Naive thymus-derived CD4-positive, alpha-beta T cell (primary cell): ENCODE measurements at places on chromosomes 16 and 17.

DNA sequence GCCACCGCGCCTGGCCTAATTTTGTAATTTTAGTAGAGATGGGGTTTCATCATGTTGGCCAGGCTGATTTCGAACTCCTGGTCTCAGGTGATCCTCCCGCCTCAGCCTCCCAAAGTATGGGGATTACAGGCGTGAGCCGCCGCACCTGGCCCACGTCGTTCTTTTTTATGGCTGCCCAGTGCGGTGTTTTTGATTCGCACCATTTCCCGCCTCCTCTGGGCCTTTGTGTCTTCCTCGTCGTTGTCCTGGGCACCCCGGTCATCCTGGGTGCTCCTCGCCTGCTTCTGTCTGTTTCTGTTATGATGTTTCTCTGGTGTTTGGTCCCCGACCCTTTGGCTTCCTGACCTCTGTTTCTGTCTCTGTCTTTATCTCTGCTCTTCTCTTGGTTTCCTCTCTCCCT is 15.0 kb downstream of the CBX4 start:
- no peak overlapping the region for H3K4me3 ChIP-seq
- no peak for DNase-seq
- H3K27ac ChIP-seq: no peak overlapping the region

- no peak overlapping the region for H3K4me3 ChIP-seq
- H3K4me1 ChIP-seq: no peaks in the 10 kb centered on the region
- H3K27ac ChIP-seq: no peak overlapping the region
- H3K27me3 ChIP-seq: no peaks in the 10 kb centered on the region
- DNase-seq: no peak
Measured at GRCh38 chr17:302300-302698, 50.3 kb downstream of the RPH3AL start.

DNA sequence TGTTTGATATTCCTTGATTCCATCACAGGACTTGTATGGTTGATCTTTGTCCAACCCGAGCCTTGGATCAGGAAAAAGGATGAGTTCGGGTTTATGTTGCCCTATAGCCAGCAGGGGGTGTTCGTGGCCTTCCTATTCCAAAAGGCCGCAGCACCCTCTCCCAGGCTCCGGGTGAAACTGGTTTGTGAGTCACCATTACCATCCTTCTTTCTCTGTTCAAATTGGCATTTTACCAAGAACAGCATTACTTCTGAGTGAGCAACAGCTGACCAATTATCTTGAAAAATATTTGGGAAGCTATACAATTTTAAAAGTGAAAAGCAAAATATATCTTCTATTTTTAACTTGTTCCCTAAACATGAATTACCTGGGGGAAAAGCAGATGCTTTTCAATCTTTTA is 24.3 kb upstream of the KRT20 start:
- no peak overlapping the region for H3K4me3 ChIP-seq
- peak; percentile 44 for DNase-seq
- no peaks in the 10 kb centered on the region for H3K36me3 ChIP-seq
- no peak overlapping the region for H3K27ac ChIP-seq
- peaks cover 5% of the 10 kb centered on the region for H3K27me3 ChIP-seq

DNA sequence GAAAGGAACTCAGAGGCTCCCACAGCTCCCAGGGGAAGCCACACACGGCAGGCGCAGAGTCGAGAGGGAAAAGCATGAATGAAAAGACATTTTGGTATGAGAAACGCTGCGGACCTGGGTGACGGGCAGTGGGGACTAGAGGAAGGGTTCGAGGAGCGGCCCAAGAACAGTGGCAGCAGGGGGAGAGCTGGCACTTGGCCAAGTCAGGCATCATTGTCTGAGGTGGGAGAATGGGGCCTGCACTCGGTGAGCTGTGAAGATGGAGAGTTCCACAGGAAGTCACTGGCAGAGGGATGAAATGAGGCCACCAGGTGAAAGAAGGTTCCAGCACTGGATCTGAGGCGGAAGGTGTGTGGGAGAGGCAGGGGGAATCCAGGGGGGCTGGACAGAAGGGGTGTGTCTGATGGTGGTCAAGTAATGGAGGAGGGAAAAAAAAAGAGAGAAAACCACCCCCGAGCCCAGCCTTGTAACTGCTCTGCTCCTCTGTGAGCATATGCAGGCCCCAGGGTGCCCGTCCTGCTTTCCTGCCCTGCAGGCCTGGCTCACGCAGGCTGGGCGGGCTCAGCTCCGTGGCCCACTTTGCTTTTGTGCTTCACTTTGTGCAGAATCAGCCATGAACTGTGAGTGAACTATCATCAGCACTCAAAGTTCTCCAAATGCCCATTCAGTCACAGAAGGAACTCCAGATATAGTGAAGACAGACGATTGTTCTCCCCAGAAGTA is 31.8 kb downstream of the TMEM204 start:
- no peak overlapping the region for H3K4me3 ChIP-seq
- H3K4me1 ChIP-seq: peaks cover 5% of the 10 kb centered on the region
- H3K27me3 ChIP-seq: no peaks in the 10 kb centered on the region
- no peak for DNase-seq
- no peaks in the 10 kb centered on the region for H3K36me3 ChIP-seq

GRCh38 chr17:50872710-50873424 is 6.7 kb upstream of the TOB1 start:
- peaks cover 6% of the 10 kb centered on the region for H3K27me3 ChIP-seq
- no peak for DNase-seq
- H3K27ac ChIP-seq: peak overlapping the region; percentile 3
- H3K36me3 ChIP-seq: no peaks in the 10 kb centered on the region
- H3K4me1 ChIP-seq: peaks cover 28% of the 10 kb centered on the region

- no peaks in the 10 kb centered on the region for H3K27me3 ChIP-seq
- DNase-seq: no peak
- no peaks in the 10 kb centered on the region for H3K36me3 ChIP-seq
- peaks cover 10% of the 10 kb centered on the region for H3K4me1 ChIP-seq
- H3K4me3 ChIP-seq: no peak overlapping the region
Measured at GRCh38 chr17:50513495-50513894, 5.3 kb downstream of the MYCBPAP start.

DNA sequence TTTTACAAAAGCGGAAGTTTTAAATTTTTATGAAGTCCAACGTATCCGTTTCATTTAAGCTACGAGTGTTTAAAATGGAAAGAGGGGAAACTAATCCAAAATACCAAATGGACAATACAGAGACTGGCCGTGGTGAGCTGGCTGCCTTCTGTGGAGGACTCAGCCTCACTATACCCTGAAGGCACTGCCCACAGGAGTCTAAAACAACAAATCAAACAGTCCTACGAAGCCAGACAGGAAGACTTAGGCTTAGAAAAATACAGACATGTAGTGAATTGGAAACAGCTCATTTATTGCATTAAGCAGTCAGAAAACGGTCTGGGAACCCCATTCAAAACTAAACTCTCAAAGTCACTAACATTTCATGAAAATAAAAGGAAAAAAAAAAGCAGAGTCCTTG is 75.1 kb downstream of the CYTH1 start:
- H3K27ac ChIP-seq: peak overlapping the region; percentile 30
- H3K4me3 ChIP-seq: no peak overlapping the region
- H3K36me3 ChIP-seq: peaks cover 28% of the 10 kb centered on the region
- H3K27me3 ChIP-seq: no peaks in the 10 kb centered on the region
- peaks cover 33% of the 10 kb centered on the region for H3K4me1 ChIP-seq
- no peak for DNase-seq

DNA sequence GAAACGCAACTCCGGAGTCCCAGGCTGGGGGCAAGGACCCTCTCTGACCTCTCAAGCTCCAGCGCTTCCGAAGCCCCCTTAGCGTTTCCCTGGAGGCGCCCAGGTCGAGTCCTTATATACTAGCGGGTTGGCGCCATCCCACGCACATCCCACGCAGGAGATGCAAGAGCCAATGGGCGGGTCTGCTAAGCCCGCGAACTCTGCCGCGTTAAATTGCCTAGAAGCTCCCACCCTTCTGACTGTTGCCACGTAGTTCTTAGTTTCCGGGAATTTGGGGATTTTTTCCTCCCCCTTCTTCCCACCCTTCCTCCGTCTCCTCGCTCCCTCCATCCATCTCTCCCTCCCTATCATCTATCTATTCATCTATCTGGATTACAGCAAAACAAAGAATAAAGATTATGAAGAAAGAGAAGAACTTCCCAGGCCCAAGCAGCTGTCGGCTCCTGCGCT is at the start of gene SLFN11:
Gene SLFN11 (minus strand): TSS at position 88 of the 450 bp plus-strand sequence. CDS start 9,814 bp downstream, outside the sequence.
- H3K4me1 ChIP-seq: peaks cover 13% of the 10 kb centered on the region
- DNase-seq: peak; percentile 84

DNA sequence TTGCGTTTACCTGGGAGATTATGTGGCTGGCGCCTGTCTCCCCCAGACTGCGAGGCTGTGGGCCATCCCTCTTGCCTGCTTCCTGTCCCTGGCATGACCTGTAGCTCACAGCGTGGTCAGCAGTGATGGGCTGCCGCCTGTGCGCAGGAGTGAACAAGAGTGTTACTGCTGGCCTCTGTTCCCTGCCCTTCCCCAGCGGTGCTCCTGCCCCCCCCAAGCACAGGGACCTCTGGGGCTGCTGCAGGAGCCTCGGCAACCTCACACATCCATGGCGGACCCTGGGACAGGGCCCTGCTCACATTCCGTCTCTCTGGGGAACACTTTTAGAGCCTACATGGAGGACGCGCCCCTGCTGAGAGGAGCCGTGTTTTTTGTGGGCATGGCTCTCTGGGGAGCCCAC is 10.6 kb downstream of the TSC2 start:
- no peak overlapping the region for H3K4me3 ChIP-seq
- H3K4me1 ChIP-seq: no peaks in the 10 kb centered on the region
- H3K27me3 ChIP-seq: no peaks in the 10 kb centered on the region
- H3K36me3 ChIP-seq: no peaks in the 10 kb centered on the region

DNA sequence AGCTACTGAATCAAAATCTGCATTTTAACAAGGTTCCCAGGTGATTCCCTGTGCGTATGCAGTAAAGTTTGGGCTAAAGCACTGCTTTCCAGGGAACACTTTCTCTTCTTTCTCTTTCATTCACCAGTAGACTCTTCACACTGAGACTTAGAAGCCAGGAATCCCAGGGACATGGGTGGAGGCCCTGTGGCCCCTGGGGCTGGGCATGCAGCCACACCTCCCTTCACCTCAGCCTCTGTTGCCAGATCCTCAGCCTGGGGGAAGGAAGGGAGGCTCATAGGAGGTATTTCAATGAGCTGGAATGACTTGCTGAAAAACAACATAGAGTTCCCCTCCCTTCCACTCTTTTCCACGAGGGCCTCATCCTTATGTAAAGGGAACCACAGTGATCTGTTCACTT is 1.2 kb downstream of the G6PC3 start:
- peak overlapping the region; percentile 55 for H3K27ac ChIP-seq
- no peak for DNase-seq
- no peak overlapping the region for H3K4me3 ChIP-seq
- H3K27me3 ChIP-seq: no peaks in the 10 kb centered on the region
- H3K36me3 ChIP-seq: no peaks in the 10 kb centered on the region
- H3K4me1 ChIP-seq: peaks cover 18% of the 10 kb centered on the region

- no peaks in the 10 kb centered on the region for H3K27me3 ChIP-seq
- DNase-seq: no peak
- no peak overlapping the region for H3K27ac ChIP-seq
- no peak overlapping the region for H3K4me3 ChIP-seq
- H3K4me1 ChIP-seq: peaks cover 7% of the 10 kb centered on the region
Measured at GRCh38 chr16:67462279-67462655, 18.7 kb downstream of the ATP6V0D1 start.

GRCh38 chr16:72715267-72715666 is 332.7 kb downstream of the ZFHX3 start:
- H3K4me1 ChIP-seq: no peaks in the 10 kb centered on the region
- H3K4me3 ChIP-seq: no peak overlapping the region
- no peaks in the 10 kb centered on the region for H3K27me3 ChIP-seq
- DNase-seq: no peak

DNA sequence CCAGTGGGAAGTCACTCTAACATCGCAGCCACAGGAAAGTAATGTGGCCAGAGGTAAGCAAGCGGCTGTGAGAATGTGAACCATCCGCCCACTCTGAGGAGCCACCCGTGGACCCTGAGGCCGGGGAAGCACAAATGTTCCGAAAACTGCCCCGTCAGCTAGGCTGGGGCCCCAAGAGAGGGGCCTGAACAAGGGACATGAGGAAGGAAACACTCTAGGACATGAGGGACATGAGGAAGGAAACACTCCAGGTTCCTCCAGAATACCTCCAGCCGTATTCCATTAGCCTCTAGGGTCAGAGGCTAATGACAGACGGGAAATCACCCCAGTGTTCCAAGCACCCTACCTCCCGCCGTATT is 317 bp downstream of the TEFM start:
- peak overlapping the region; percentile 88 for H3K27ac ChIP-seq
- no peak for DNase-seq
- peaks cover 9% of the 10 kb centered on the region for H3K4me1 ChIP-seq
- peak overlapping the region; percentile 96 for H3K4me3 ChIP-seq
- H3K36me3 ChIP-seq: peaks cover 14% of the 10 kb centered on the region

DNA sequence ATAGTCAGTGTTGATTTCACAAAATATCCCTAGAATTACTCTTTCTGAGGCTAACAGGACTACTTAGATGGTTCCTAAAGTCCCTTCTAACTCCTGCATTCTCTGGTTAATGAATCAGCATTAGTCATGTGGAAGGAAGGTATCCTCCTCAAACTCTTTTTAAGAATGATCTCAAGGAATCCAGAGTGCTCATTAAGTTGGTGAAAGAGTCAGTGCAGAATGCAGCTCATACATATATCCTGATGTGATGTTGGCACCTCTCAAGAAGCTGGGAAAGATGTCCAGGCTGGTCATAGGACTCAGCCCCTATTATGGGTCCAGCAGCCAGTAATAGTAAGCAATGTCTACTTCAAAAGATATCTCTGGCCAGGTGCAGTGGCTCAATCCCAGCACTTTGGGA is 65.5 kb downstream of the PIGL start:
- H3K4me1 ChIP-seq: peaks cover 24% of the 10 kb centered on the region
- H3K36me3 ChIP-seq: peaks cover 7% of the 10 kb centered on the region
- no peak for DNase-seq
- H3K4me3 ChIP-seq: no peak overlapping the region

- DNase-seq: no peak
- H3K27ac ChIP-seq: peak overlapping the region; percentile 27
- peaks cover 61% of the 10 kb centered on the region for H3K36me3 ChIP-seq
- no peaks in the 10 kb centered on the region for H3K4me1 ChIP-seq
- no peaks in the 10 kb centered on the region for H3K27me3 ChIP-seq
Measured at GRCh38 chr17:64343071-64343774, 47.4 kb downstream of the PECAM1 start.

DNA sequence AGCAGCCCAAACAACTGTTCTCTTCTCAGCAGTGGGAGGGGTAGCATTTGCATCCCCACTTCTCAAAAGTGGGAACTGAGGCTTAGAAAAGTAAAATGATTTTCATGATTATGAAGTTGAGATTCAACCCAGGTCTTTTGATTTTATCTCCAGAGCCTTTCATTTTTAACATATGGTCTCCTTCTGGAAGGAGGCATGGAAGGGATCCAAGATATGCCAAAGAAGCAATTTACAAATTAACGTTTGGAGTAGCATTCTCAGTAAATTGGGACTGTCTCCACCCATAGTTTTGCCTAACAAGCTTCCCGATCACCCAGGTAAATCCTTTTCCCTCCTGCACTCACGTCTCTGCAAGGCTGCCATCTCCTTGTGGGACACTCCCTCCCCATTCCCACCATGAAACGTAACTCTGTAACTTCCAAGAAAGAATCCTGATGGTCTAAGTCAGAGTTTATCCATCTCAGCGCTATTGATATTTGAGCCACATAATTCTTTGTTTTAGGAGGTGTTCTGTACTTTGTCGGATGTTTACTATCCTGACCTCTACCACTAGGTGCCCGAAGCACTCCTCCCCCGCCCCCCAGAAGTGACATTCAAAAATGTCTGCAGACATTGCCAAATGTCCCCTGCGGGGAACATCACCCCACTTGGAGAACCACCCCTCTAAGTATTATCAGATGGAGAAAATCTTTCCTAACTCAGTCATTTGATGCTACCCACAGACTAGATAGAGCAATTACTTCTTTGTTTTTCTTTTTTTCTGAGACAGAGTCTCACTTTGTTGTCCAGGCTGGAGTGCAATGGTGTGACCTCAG is 32.9 kb upstream of the NFAT5 start:
- no peaks in the 10 kb centered on the region for H3K4me1 ChIP-seq
- no peak overlapping the region for H3K4me3 ChIP-seq
- H3K27me3 ChIP-seq: no peaks in the 10 kb centered on the region
- no peaks in the 10 kb centered on the region for H3K36me3 ChIP-seq
- no peak overlapping the region for H3K27ac ChIP-seq
